NCI-H460 (cell line): ENCODE measurements at places on chromosomes 4 and X. TPM values are rescaled to one million over a fixed set of nuclear protein-coding genes. Genes with fewer than 3 reads are reported as not detected.

Gene VCX3B
- not detected in 2 replicates for total RNA-seq

Gene SORCS2
- total RNA-seq = not detected in 2 replicates

Gene NPY1R
- 0.07 TPM in 1 of 2 replicates, not detected in the other for total RNA-seq

Gene KIAA1210
- total RNA-seq = not detected in 2 replicates

Gene SOD3
- not detected in 2 replicates for total RNA-seq

Gene TMSB15B
- total RNA-seq = 4.8 and 7.4 TPM in 2 replicates

Gene SPIN4
- total RNA-seq = 9.8 and 11.4 TPM in 2 replicates

Gene TSPAN5
- 1.7 and 3.0 TPM in 2 replicates for total RNA-seq

Gene ARHGEF6
- 2.7 and 3.4 TPM in 2 replicates for total RNA-seq

Gene TBC1D8B
- total RNA-seq = 3.0 and 3.6 TPM in 2 replicates

Gene PAGE2
- not detected in 2 replicates for total RNA-seq

Gene RHOXF2B
- total RNA-seq = 0.23 TPM in 1 of 2 replicates, not detected in the other

Gene XAGE1A
- total RNA-seq = 0.25 TPM in 1 of 2 replicates, not detected in the other

DNA sequence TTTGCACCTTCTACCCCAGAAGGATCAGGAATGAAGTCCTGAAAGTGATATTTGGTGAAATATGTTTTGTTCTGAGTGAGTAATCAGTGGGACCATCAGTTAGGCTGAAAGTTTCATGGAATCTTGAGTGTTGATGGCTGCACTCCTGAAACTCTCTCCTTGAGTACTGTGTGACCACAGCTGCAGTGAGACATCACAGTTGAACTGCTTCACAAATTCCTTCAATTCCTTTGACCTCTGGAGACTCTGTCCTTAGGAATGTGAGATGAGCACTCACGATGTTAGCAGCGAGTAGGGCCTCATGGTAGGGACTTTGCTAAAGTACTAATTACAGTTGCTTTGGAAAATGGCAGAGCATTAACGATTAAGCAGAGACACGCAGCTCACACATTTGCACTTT, 142.9 kb upstream of the SLC4A4 start:
- DNase-seq = no peak

DNA sequence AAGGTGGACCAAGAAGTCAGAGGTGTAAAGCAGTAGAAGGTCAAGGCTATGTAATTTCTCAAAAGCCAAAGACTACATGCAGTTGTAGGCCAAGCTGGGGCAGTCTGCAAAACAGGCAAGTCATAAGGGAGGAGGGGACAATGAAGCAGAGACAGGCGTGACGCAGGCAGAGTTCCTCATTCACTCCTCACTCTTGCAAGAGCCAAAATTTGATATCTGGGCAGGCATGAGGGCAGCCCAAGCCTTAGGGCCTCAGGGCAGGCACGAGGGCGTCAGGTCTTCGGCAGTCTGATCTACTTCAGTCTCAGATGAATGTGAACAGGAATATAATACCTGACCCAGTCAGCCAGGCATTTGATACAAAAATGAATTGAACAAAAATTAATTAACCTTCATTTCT, 86.4 kb upstream of the AGA start:
- DNase-seq = no peak

DNA sequence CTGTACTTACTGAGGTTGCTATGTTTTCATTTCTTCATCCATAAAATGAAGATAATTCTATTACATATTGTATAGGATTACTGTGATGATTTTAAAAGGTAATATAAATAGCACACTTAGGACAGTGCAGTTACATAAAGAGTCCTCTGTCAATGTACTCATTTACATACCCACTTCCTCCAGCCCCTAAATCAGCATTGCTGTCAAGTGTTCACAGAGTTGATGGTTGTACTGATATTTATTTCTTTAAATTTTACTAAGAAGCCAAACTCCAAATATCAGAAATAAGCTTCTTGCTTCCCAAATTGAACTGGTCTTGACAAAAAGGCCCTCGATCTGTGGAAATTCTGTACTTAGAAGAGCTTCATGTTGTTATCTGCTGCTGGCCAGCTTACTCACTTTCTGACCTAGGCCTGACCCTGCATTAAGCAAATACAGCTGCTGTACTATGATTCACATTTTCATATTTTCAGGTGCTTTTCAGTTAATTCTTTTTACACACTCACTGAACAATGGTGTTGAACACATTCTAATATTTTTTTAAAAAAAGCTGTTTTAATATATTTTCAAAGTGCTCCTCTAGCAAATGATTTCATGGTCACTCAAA, 259.6 kb downstream of the UNC5C start:
- DNase-seq = no peak

DNA sequence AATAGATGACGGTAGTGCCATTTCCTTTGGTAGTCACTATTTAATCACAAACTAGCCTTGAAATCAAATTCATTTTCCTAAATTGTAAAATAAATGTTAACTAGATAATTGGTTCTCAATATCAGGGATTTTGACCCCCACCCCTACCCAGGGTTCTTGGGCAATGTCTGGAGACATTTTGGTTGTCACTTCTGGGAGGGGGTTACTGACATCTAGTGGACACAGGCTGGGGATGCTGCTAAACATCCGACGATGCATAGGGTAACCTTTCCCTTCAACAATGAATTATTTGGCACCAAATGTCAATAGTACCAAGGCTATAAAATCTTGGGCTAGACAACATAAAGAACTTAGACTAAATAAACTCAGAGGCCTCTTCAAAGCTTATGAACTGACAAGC, 285.8 kb upstream of the TRPC5 start:
- DNase-seq = no peak

DNA sequence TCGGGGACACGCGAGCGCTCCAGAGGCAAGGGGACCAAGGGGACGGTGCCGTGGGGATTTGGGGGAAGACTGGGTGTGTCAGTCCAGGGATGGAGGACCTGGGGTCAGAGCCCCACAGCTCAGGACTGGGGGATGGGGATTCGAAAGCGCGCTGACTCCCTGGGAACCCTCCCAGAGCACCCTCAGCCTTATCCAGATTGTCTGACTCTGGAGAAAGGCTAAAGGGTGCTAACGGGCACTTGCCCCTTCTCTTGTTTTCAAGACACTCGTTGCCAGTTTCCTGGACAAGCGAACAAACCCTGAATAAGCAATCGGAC, 1.1 kb downstream of the DOCK11 start:
- DNase-seq = no peak

DNA sequence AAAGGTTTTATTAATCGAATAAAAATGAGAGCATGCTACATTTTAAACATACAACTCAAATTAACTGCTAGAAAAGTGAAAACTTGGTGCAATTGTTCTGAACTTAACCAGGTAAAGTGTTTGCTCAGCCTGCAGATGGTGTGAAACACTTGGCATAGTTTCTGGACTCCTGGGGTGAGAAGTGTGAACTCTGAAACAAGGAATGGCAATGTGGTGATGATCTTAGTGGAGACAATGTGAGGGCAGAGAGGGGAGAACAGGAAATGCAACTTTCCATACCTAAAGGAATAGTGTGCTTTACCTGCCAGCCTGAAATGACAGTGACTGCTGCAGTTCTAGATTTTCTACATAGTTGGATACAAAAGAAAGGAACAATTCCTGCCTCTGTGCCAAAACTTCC, 57.4 kb downstream of the CCSER1 start:
- DNase-seq = no peak

GRCh38 chrX:12013211-12013618, 125.1 kb upstream of the FRMPD4 start:
- no peak for DNase-seq

DNA sequence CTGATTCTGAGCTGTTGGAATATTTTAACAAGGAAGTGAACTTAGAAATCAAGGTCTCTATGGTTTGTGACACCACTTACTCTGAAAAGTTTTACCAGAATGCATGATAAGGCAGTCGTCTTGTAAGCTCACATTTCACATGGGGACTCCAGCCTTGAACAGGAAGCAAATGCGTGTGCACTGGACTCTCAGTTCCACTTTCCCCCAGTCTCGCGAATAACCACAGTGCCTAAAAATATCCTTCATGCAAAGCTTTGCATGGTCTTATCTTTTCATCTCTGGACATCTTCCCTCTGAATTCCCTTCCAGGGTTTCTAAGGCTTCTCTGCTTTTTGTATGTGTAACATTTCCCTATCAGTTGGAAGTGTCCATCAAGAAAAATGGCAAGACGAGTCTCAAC, 581.8 kb downstream of the NLGN4X start:
- no peak for DNase-seq

GRCh38 chr4:147960971-147961370, 229.1 kb downstream of the ARHGAP10 start:
- DNase-seq = no peak

GRCh38 chr4:39883646-39884045, 94.1 kb downstream of the PDS5A start:
- no peak for DNase-seq

- peak; percentile 69 for DNase-seq
Observed at GRCh38 chr4:138680989-138681604, 334.5 kb upstream of the NOCT start.

DNA sequence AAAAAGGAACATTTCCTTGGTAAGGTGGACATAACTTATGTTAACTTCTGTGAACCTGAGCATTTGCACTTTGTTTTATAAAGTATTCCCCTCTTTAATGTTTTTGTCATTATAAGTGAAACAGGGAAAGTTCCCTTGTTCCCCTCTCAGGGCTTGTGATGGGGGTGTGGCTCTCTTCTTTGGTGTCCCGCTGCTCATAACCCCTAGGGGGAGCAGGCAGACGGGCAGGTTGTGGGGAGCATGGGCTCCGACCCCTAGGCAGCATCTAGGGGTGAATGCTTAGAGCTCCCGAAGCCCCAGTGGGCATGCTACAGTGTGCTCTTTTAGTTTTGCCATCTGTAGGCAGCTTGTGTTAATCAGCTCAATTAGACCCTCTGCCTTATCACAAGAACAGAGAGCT, 200.4 kb downstream of the DACH2 start:
- DNase-seq = no peak

- no peak for DNase-seq
Observed at GRCh38 chrX:136207546-136207945, 43.7 kb downstream of the MAP7D3 start.

DNA sequence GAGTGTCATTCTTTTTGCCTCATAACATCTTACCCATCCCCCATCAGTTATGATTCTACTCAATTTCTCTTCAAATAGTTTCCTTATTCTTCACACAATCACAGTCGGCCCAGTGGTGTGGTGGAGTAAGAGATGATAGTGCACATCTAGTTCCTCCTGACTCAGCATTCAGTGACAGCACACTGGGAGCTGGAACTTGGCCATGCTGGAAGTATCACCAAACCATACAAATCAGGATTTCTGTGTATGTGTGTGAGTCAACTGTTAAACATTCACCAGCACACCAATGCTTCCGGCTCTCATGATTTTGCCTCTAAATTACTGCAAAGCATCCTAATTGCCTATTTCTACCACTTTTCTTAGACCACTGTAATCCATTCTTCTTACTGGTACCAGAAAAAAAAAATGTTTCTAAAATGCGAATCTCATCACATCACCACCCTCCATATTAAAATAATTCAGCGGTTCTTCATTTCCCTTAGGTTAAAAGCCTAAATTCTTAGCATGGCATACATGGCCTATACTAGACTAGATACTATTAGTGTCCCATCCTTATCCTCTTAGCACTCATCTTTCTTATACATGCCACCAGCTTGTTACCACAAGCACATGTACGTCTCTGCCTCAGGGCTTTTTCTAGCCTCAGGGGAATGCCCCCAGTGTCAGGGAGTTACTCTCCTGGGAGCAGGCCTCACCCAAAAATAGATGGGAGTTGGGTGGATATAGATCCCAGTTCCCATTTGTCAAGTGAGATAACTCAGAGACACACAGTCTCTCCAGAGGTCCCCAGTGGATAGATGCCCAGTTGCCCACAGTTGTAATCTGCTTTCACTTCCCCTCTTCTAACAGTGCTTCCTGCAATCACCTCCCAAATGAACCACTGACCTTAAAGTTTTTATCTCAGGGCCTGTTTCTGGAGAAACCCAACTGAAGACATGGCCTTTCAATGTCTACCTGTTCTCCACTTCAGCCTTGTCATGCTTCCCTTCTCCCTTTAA, 49.2 kb upstream of the DDX53 start:
- DNase-seq = peak; percentile 59

DNA sequence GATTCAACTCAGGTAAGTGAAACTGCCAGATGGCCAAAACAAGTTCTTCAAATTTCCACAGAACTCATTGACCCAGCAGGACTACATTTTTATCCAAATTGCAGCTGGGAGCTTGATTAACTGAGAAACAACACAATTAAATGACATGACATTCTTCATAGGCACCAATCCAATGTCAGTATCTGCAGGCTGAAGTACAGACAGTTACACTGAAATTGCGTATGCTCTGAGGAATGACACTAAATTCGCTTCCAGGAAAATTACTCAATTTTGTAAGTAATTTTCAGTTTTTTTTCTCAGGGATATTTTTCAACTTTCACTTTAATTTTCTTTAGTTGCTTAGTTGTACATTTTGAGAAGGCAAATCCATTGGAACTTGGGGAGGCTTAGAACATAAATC, 4.5 kb downstream of the C1GALT1C1 start:
- DNase-seq = no peak

- no peak for DNase-seq
Observed at GRCh38 chrX:110541266-110541665, 182.6 kb downstream of the RTL9 start.
